ENCODE measurements at places on chromosomes 5 and 9. TPM values are rescaled to one million over a fixed set of nuclear protein-coding genes. Genes with fewer than 3 reads are reported as not detected.

The AMBP gene
- total RNA-seq, result 1.0 TPM

The MATR3 gene
- total RNA-seq, result 176 TPM

The CKMT2 gene
- 1.4 TPM for total RNA-seq

The PIP5KL1 gene
- total RNA-seq, result 11.5 TPM

DNA sequence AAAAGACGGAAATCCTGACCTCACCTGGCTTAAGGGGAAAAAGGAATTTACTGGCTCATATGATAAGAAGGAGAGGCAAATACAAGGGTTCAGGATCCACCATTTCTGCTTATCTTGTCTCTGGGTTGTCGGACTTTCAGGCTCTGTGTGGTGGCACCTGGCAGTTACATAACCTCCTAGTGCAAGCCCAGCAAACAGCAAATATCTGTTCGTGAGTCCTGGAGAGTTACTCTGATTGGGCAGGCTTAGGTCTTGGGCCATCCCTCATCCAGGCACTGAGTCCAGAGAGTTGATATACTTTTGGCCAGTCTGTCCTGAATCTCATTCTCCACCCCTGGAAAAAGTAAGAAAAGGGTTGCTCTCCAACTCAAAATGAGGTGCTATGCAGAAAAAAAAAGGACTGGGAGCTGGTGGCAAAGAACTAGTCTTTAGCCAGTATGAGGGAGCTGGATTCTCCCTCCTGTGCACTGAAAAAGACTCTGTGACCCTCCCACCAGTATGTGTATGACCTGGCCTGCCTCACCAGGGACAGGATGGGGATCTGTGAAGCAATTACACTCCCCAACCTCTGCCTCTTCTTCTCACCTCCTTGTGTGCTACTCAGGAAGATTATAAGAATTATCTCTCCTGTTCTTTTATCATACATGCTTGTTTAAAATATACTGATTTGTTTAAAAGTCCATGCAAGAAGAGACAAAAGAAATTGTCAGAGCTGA is 282.9 kb downstream of the ARHGAP26 start:
- peak overlapping the region; percentile 18 for H3K27ac ChIP-seq
- no peaks in the 10 kb centered on the region for H3K27me3 ChIP-seq
- DNase-seq, result no peak
- H3K36me3 ChIP-seq, result no peaks in the 10 kb centered on the region

The LEAP2 gene
- 1.7 TPM for total RNA-seq

DNA sequence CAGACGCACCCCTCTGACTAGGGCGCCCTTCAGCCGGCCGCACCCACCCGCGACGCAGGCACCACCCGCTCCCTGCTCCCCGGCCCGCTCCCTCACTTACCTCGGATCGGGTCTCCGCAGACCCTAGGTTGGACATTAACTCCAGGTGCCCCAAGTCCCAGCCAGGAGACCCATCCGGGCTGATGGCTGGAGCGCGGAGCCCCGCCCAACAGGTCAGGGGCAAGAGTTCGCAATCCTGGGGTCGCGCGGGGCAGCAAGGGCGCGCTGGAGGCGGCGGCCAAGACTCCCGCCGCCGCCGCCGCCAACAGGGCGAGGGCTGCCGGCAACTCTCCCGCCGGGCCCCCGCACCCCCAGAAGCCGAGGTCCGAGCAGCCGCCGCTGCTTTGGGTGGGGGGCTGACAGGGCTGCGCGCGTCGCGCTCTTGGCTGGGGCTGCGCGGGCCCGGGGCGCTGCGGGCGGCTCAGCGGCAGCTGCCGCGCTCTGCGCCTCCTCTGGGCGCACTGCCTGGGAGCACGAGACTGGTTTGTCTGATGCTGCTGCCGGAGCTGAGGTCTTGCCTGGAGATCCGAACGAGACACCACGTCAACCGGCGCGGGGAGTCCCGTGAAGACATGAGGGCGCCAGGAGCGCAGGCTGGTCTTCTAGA is at the start of gene GDNF:
GDNF (minus strand) TSS at position 635 of the 646 bp plus-strand sequence. CDS start 5,245 bp downstream, outside the sequence.
- peak within 1 kb of the TSS; percentile 41 for H3K4me3 ChIP-seq
- no peaks in the 10 kb centered on the region for H3K36me3 ChIP-seq
- H3K27me3 ChIP-seq, result peaks cover 82% of the 10 kb centered on the region
- peaks cover 40% of the 10 kb centered on the region for H3K4me1 ChIP-seq

The QSOX2 gene
- total RNA-seq, result 10.5 TPM

GRCh38 chr5:155826611-155827507 is 500.1 kb upstream of the SGCD start:
- H3K4me1 ChIP-seq, result no peaks in the 10 kb centered on the region
- H3K27ac ChIP-seq, result no peak overlapping the region
- H3K4me3 ChIP-seq, result no peak overlapping the region
- no peak for DNase-seq

The CCL27 gene
- total RNA-seq, result not detected

GRCh38 chr5:73834693-73835092 is 208.7 kb downstream of the ARHGEF28 start:
- no peak overlapping the region for H3K4me3 ChIP-seq
- H3K27me3 ChIP-seq, result no peaks in the 10 kb centered on the region
- H3K36me3 ChIP-seq, result no peaks in the 10 kb centered on the region
- no peaks in the 10 kb centered on the region for H3K4me1 ChIP-seq

DNA sequence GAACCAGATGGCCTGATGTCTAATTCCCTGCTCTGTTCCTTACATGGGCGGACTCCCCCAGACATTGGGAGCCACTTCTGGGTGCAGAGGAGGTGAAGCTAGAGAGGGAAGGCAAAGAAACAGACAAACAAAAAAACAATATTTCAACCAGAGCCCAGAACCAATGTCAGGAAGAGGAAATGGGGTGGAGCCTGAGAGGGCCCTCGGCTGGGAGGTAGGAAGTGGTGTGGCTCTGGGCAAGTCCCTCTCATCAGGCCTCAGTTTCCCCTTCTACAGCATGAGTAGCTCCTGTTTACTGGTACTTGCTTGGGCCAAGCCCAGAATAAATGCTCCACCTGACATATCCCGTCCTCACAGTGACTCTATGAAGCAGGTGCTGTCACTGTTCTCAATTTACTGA is 11.1 kb downstream of the SH2D3C start:
- peak overlapping the region; percentile 68 for H3K4me3 ChIP-seq
- peaks cover 87% of the 10 kb centered on the region for H3K4me1 ChIP-seq
- peak overlapping the region; percentile 89 for H3K27ac ChIP-seq
- no peak for DNase-seq

- no peaks in the 10 kb centered on the region for H3K36me3 ChIP-seq
- H3K4me1 ChIP-seq, result no peaks in the 10 kb centered on the region
- H3K27me3 ChIP-seq, result no peaks in the 10 kb centered on the region
- H3K4me3 ChIP-seq, result no peak overlapping the region
Measured at GRCh38 chr9:6565312-6565711, 80.2 kb downstream of the GLDC start.

DNA sequence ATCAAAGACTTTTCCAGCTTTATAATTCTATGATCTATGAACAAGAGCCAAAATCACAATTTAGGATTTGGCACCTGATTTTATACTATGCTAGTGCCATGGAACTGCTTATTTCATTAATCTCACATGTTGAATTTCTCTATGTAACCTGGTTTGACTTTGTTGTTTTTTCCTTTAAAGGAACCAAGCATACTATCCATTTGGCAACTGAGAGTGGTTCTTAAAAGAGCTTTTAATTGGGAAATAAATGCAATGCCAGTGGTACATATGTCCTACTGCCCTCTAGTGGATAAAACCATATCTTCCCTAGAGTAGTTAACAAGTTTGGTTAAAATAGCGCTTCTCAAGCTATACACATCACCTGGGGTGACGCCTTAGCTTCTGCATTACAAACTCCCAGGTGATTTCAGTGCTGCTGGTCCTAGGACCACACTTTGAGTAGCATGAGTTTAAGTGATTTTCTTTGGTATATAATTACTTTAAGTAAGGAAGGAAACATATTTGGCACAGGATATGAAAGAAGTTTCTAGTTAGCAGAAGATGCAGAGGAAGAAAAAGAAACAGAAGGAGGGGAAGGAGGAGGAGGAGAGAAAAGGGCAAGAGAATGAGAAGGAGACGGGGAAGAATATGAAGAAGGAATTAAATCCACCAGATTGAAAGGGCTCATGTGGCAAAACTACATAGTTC is 56.8 kb downstream of the FGF10 start:
- DNase-seq, result no peak
- H3K4me1 ChIP-seq, result no peaks in the 10 kb centered on the region
- no peaks in the 10 kb centered on the region for H3K27me3 ChIP-seq
- H3K27ac ChIP-seq, result no peak overlapping the region

DNA sequence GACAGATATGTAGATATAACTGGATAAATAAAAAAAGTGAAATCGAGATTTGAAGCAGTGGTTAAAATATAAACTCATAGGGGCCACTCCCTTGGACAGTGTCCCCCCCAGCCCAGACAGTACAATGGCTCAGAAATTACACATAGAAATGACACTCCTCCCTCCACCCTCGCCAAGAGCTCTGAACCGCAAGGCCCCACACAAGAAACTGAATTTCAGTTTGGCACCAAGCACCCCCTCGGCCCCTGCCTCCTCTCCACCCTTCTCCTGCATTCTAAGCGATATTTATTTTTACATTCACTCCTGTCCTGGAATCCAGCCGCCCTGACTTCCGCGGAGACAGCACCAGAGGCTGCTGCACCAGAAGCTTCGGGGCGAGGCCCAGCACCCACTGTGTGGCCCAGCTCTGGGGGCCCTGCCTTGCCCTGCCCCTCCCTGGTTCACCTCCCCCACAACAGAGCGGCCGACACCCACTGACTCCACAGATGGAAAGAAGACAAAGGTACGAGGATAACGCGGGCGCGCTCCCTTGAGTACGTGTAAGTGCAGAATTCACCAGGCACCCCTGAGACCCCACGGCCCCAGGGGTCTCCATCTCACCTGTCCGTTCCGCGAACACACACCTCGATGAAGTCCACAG is 11.0 kb downstream of the STC2 start:
- H3K4me3 ChIP-seq, result no peak overlapping the region
- peaks cover 2% of the 10 kb centered on the region for H3K36me3 ChIP-seq
- peaks cover 17% of the 10 kb centered on the region for H3K27me3 ChIP-seq

The DELE1 gene
- 75.0 TPM for total RNA-seq

GRCh38 chr5:163366757-163367156 is 70.6 kb upstream of the CCNG1 start:
- H3K27me3 ChIP-seq, result no peaks in the 10 kb centered on the region
- no peak overlapping the region for H3K4me3 ChIP-seq
- DNase-seq, result no peak
- no peaks in the 10 kb centered on the region for H3K4me1 ChIP-seq
- no peak overlapping the region for H3K27ac ChIP-seq

The PPP3R2 gene
- not detected for total RNA-seq

Measured in lower lobe of right lung (tissue), 2 donors.